A673 (cell line): ENCODE measurements at places on chromosomes 3 and 15. TPM values are rescaled to one million over a fixed set of nuclear protein-coding genes. Genes with fewer than 3 reads are reported as not detected.

SMCO1 gene
- total RNA-seq: not detected in 2 replicates

THBS1 gene
- total RNA-seq: 0.76 and 0.80 TPM in 2 replicates

ACAN gene
- not detected in 2 replicates for total RNA-seq

GRCh38 chr15:55535436-55535835 lies 27.4 kb upstream of the DNAAF4 start:
- no peak overlapping the region for H3K27ac ChIP-seq
- no peaks in the 10 kb centered on the region for H3K4me1 ChIP-seq
- no peaks in the 10 kb centered on the region for H3K36me3 ChIP-seq
- H3K27me3 ChIP-seq: no peaks in the 10 kb centered on the region
- no peak overlapping the region for H3K4me3 ChIP-seq

- DNase-seq: no peak
- H3K27me3 ChIP-seq: no peaks in the 10 kb centered on the region
- H3K4me3 ChIP-seq: no peak overlapping the region
These were observed 264.4 kb upstream of the KCNMB2 start for GRCh38 chr3:178271740-178272387.

DNA sequence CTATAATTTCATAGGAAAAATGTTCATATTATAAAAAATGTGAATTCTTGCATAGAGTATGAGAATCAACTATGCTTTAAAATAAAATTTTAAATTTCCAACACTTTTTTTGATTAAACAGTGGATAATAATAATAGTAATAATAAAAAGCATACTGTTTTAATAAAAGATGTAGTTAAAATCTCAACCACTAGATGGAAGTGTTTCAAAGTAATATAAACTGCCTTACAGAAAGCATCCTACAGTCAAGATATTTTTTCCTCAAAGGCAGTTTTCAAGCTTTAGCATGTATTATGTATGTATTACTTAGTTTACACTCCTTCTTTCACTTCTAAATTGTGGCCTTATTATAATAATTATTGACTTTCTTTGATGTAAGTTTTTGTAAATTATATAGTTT lies 217.5 kb downstream of the CHL1 start:
- no peaks in the 10 kb centered on the region for H3K36me3 ChIP-seq
- no peaks in the 10 kb centered on the region for H3K27me3 ChIP-seq
- no peaks in the 10 kb centered on the region for H3K4me1 ChIP-seq
- H3K27ac ChIP-seq: no peak overlapping the region
